Activated T-helper 1 cell treated with anti-CD3 and anti-CD28 coated beads, Interleukin-2, amount 50 U/mL, for 16 hours (primary cell): ENCODE measurements at places on chromosomes 2 and 18.
A peak's percentile ranks its signal among the peaks of the same experiment; 100 is the strongest.

GRCh38 chr2:83224591-83225200 is 1234.4 kb downstream of the SUCLG1 start:
- no peak for DNase-seq

- DNase-seq = no peak
These were observed 253.6 kb downstream of the LRRTM4 start for GRCh38 chr2:77268626-77269025.

- DNase-seq = peak; percentile 53
These were observed 1.0 kb downstream of the RTN4 start for GRCh38 chr2:55049043-55049820.

DNA sequence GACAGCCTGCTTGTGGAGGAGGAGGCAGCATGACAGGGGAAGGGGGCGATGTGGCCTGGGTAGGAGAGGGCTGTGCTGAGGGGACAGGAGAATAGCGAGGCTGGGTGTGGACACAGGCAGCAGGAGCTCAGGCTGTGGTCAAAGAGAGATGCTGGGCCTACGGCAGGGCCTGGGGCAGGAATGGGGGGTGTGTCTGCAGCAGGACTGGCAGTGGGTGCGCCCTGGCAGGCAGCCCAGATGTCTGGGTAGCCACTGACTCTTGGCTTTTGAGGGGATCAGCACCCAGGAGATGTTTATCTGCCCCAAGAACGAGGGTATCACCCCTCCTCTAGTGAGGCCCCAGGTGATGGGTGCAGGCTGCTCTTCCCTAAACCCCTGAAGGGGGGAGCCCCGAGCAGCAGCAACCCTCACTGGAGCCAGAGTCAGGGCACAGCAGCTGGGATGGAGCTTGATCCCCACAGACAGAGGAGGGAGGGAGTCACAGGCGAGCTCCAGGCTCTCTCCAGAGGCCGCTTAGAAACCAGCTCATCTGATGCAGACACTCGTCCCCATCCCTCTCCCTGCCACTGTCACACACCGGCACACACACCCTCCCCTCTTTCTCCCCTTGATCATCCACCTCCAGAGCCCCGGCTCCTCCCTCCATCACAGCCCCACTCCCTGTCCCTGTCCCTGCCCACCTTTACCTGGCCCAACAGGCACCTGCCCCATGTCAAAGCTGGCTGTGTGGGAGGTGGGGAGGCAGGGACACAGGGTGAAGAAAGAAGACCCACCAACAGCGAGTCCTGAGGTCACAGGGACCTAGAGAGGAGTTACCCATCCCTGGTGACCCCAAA is 29.8 kb upstream of the TNS1 start:
- no peak for DNase-seq

DNA sequence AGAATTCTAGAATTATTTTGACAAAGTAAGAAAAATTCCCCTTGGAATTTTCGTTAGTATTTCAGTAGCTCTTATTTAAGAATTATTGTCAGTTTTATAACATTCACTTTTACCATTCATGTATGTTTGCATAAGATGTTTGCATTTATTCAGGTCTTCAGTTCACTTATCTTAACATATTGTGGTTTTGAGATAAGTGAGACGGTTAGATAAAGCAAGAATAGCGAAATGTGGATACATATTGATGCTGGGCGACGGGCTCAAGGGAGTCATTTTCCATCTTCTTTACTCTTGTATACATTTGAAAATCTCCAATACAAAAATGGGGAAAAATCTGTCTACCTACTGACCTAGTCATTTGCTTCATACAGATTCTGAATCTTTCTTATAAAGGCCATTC is 156.7 kb upstream of the HDAC4 start:
- DNase-seq = no peak

- peak; percentile 64 for DNase-seq
These were observed 35.2 kb downstream of the FAM178B start for GRCh38 chr2:96951125-96951654.

DNA sequence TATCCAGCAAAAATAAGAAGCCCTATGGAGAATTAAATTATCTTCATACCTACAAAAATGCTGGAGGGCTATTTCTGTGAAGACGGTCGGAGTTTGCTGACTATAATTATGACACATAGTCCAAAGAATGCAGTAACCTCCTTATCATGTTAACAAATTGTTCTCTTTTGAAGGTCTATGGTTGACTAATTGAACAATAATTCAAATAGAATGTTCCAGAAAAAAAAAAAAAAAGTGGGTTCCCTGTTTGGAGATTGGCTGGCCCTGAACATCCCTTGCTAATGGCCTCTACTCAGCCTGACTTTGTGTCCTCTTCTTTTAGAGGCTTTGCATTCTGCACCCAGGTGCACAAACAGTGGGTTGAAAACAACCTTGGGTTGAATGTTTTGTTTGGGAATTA is 82.8 kb upstream of the CCBE1 start:
- DNase-seq = no peak

DNA sequence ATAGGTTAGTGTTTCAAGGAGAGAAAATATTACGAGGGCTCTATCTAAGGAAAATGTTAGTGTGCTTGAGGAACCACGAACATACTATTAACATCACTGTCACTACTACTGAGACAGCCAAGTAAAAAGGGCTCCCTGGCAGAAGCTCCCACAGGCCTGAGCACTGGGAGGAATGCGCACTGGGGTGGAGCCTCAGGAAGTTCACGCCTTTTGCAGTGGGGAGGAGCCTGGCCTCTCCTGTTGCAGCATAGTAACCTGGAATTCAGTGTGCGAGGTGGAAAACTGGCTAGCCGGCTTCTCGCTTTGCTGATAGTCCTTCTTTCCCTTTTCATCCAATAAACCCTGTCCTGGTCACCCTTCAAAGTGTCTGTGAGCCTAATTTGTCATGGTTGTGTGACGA is 250.3 kb downstream of the ERBB4 start:
- no peak for DNase-seq

DNA sequence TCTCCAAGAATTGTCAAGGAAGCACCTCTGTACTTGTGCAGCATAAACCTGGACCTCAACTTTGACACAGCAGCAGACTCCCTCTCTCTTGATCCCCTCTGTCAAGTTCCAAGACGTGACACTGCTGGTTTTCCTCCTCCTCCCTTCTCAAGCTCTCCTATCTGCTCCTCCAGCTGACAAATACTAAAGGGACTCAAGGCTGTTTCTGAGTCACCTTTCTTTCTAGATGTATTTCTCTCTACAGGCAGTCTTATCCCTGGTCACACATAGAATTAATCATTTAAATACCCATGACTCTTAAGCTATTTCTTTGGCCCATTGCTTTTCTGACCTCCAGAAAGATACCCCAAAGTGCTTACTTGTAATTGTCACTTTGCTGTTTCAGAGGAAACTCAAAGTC is 53.5 kb downstream of the SEPTIN10 start:
- no peak for DNase-seq

DNA sequence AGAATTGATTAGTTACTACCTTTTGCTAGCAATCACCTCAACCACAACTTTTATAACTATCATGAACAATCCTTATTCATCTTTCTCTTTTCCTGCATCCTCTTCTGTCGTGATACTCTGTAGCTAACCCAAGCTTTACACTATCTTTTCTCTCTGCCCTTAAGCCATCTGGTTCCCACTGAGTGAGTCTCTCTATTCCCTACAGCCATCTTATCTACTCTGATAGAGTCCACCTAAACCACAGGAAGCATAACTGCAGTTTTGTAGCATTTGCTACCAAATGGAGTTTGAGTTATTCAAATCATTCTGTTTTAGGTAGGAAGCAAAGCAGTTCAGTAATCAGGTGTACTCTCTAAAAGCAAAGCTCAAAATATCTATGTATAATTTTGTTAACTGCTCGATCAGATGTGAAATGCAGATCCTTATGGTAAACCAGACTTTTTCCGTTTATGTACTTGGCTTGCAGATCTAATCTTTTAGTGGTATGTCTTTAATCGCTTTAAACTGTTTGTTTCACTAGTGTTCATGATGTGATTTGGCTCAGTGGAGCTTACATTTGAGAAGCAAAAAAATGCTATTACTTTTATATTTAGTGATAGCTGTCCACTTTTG is 91.0 kb downstream of the CSRNP3 start:
- no peak for DNase-seq

GRCh38 chr18:10381951-10382350 is 72.5 kb upstream of the APCDD1 start:
- DNase-seq = no peak

GRCh38 chr18:26503382-26503781 is 45.0 kb downstream of the KCTD1 start:
- DNase-seq = no peak

DNA sequence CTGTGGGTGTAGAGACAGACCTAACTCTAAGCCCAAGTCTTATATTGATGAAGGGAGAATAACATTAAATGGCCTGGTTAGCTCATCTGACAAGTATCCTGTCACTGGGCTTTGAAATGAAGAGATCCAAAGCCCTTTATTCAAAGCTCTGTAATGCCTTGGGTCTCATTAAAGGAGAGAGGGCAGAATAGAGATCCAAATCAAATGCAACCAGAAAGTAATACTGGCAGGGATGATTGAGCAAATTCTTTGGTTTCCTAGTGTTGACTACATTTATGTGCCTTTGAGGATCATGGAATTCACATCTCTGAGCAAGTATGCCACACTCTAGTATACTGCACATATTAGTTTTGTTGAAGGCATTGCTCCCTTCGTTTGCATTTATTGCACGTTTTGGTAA is 147.9 kb upstream of the CAVIN2 start:
- no peak for DNase-seq

DNA sequence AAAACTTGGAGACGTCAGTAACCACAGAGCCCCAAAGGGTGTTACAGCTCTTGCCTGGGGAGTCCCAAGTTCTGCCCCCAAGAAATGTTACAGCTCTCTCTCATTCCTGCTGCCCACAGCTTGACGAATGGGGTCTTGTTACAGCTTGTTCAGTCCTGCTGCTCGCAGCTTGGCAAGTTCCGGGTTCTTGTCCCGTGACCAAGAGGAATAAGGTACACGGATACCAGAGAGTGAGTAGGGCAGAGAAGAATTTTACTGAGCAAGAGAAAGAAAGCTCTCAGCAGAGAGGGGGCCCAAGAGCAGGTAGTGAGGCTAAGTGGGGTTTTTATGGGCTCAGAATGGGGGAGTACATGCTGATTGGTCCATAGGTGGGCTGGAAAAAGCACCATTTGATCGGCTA is 27.2 kb downstream of the SLC39A6 start:
- DNase-seq = no peak

GRCh38 chr18:2656237-2656980 is 883 bp downstream of the SMCHD1 start:
- peak; percentile 31 for DNase-seq

- no peak for DNase-seq
These were observed 79.3 kb downstream of the RHOB start for GRCh38 chr2:20526160-20526559.

DNA sequence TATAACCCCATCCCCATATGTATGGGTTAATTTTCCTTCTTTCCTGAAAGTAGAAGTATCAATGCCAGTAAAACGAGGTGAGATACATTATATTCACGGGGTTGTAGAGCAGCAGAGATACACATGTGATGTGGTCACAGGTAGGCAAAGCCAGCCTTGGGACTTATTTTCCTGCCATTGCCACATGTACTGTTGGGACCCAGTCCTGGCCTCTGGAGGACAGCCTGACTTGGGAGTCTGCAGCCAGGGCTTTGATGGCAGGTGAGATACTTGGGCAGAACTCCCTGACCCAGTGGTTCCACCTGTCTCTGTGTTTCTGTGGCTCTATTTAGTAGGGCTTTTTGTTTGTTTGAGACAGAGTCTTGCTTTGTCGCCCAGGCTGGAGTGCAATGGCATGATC is 18.1 kb downstream of the PLEKHB2 start:
- no peak for DNase-seq

DNA sequence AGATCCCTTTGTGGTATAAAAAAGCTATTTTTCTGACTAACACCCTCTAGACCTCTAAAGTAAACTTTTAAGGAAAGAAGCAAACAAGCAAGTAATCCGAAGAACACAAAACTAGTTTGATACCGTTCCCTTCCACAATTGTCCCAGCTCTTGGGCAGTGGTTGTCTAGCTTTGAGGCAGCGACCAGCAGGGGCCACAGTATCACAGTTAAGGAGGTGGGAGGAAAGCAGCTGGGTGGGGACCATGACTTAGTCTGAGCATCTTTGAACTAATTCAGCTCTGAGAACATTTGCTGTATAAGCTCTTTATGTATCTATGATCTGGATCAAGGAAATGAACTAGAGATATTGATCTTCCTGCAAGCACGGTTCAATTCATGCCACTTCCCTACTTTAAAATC is 51.0 kb downstream of the SF3B1 start:
- no peak for DNase-seq

DNA sequence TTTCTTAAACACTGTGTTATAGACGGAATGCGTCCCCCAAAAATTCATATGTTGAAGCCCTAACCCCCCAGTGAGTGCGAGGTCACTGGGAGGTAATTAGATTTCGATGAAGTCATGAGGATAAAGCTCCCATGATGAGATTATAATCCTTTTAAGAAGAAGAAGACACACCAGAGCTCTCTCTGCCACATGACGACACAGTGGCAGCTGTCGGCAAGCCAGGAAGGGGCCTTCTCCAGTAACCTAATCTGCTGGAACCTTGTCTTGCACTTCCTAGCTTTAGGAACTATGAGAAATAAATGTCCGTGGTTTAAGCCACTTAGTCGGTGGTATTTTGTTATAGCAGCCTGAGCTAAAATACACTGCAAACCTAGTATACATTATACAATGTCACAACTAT is 12.3 kb downstream of the TMEM237 start:
- no peak for DNase-seq

- no peak for DNase-seq
These were observed 9.5 kb downstream of the CAPN10 start for GRCh38 chr2:240596080-240596460.

GRCh38 chr2:165401285-165401852 is 68.1 kb upstream of the CSRNP3 start:
- no peak for DNase-seq
